ENCODE measurements at places on chromosomes 3 and 15.

- no peak for DNase-seq
Observed at GRCh38 chr3:127052121-127052561, 69.2 kb downstream of the PLXNA1 start.

- no peak for DNase-seq
Observed at GRCh38 chr3:124593442-124593829, 136.8 kb upstream of the UMPS start.

GRCh38 chr3:153889905-153890334 lies 231.3 kb upstream of the ARHGEF26 start:
- no peak for DNase-seq

- no peak for DNase-seq
Observed at GRCh38 chr3:4309491-4310128, 6.4 kb downstream of the SETMAR start.

GRCh38 chr15:92579486-92579885 lies 76.1 kb downstream of the FAM174B start:
- no peak for DNase-seq

GRCh38 chr15:80114114-80114513 lies 38.7 kb upstream of the FAH start:
- no peak for DNase-seq

GRCh38 chr3:52606373-52607085 lies 70.1 kb downstream of the UQCC5 start:
- no peak for DNase-seq

DNA sequence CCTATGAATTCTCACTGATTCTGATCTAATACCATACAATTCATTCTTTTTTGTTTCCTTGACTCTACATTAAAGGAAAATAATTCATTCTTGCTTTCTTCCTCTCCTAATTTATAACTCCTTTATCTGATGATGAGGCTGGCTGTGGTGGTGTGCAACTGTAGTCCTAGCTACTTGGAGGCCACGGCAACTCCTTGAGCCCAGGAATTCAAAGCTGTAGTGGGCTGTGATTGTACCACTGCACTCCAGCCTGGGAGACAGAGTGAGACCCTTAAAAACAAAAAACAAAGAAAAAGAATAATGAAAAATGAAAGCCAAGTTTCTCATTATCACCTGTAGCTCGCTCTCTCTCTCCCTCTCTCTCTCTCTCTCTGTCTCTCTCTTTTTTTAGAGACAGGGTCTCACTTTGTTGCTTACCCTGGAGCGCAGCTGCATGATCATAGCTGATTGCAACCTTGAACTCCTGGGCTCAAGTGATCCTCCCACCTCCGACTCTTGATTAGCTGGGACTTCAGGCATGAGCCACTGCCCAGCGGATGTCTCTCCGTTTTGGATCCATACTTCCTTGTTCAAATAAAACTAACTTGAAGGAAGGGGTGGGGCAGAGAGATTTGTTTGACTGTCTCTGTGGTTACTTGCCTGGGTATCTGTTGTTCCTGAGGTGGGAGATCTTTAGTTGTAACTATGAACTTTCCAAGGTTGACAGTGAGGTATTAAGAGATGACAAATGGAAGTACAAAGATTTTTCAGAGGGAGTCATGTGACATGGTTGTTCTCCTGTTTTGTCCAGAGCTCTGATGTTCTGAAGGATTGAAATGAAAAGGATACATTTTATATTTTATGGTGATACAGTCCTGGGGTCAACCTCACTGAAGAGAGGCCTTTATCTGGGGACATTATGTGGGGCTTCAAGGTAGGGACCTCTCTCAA lies 46.9 kb downstream of the STARD9 start:
- no peak for DNase-seq

- DNase-seq = no peak
Observed at GRCh38 chr3:27688053-27688452, 34.1 kb downstream of the EOMES start.

GRCh38 chr15:86649277-86649676 lies 569.6 kb downstream of the AGBL1 start:
- no peak for DNase-seq

GRCh38 chr3:151198849-151199248 lies 4.2 kb downstream of the GPR171 start:
- no peak for DNase-seq

DNA sequence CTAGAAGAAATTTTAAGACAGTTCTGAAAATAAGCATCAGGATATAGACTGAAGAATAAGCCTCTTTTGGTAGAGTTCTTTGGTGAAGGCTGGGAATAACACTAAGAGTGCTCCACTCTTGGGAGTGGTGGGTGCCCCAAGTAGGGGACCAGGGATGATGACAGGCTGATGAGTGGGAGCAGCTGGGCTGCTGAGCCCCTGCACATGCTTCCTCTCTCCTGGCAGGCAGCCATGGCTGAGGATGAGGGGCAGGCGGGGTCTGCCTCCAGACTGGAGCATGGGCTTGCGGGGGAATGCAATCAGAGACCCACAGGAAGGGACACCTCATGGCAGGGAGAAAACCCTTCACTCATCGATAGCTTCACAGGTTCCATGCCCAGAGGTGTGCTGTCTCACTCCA lies 72.6 kb upstream of the RORA start:
- no peak for DNase-seq

- DNase-seq = no peak
Observed at GRCh38 chr15:90889313-90889730, 5.0 kb downstream of the FES start.

DNA sequence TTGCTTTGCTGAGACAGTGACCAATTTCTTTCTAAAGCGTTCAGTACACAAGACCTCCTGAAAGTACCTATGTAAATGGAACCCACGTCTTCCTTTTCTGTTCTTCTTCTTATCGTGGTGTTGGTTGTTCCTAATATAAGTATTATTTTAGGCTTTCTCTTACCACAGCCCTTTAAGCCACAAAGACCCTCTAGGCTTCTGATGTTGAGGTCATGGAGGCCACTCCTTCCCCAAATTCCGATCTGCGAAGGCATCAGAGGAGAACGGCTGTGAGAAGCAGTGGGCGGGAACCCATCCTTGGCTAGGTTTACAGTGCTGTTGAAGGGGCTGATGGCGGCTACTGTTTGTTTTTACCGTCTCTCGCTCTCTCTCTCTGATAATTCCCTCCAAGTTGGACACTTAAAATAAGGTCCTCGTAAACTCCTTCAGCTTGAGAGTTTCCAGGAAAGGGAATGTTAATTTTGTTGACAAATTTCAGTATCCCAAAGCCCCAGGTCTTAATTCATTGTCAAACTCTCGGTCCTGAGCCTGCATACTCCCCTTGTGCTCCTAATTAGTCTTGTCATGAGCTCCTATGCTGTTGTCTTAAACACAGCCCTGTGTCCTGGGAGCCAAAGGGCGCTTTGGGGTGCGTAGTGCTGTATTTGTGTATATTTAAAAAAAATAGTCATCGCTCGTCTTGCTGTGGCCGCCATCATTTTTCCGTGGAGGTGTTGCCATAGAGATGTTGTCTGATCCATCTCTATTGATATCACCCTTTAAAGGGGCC lies 178.8 kb downstream of the OPA1 start:
- DNase-seq = no peak

All from 8988T (cell line).